SK-N-MC (cell line): ENCODE measurements at places on chromosomes 12 and 14.
A peak's percentile ranks its signal among the peaks of the same experiment; 100 is the strongest.

- DNase-seq, result no peak
These were observed 98.1 kb upstream of the OR4E1 start for GRCh38 chr14:21771671-21772070.

DNA sequence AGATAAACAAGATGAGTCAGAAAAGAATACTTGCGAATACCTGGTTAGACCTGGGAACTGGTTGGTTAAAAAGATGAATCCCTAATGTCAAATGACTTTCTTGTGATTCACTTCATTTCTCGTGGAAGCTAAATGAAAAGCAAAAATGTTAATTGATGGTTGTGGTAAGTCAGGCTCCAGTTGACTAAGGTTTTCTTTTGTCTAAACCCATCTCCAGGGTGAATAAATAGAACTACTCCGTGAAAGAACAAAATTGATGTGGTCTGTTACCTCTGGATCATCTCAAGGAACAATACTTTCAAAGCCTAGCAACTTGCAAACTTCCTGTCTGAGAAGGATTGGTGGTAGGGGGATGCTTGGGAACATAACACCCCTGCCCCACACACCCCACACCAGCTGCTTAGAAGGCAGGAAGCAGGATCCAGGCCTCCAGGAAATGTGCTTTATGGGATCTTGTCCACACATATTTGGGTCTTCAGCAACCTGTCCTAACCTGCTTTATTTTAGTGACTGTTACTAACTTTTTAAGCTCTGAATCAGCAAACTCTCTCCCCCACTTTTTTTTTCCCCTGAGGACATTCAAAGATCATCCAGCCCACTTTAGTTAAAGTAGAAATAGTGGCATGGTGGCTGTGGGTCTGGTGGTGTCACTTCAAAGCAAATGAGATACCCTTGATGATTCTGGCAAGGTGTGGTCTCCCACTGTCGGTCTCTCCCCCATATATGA lies 60.4 kb upstream of the PTHLH start:
- no peak for DNase-seq

DNA sequence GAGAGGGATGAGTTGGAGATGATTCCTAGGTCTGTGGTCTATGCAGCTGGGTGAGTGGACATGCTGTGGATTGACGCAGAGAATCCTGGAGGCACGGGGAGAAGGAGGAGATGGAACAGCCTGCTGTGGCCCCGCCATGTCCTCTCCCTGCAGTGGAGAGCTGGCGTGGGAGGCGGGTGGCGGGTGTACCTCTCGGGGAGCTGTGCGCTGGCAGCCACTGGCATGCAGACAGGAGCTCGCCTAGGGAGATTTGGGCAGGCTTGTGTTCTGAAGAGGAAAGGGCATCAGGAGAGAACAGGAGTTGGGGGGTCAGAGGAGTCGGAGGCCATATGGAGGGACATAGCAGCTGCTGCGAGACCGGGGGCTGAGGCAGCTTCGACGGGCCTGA lies 56.1 kb downstream of the TECPR2 start:
- DNase-seq, result no peak

GRCh38 chr14:22689199-22689598 lies 45.0 kb upstream of the OR6J1 start:
- no peak for DNase-seq

DNA sequence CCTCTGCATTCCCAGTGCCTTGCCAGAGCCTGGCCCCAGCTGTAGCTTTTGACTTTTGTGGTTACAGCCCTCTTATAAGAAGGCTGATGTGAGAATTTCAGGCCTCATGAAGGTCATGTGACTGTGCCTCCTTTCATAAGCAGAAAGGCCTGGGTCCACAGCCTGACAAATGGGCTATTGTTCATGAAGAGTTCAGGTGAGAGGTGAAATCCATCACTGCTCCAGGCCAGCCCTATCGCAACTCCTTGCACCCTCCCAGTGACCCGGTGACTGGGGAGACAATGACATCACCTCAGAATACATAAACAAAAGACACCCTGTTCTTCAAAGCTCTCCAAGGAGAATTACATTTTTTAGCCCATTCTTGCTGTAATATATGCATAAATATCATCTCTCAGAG lies 321.5 kb downstream of the PCNX1 start:
- DNase-seq, result no peak

- no peak for DNase-seq
These were observed 2.1 kb downstream of the BICD1 start for GRCh38 chr12:32108787-32109186.

GRCh38 chr12:12474931-12475795 lies 87.5 kb downstream of the DUSP16 start:
- no peak for DNase-seq

- DNase-seq, result no peak
These were observed 171.1 kb upstream of the PRMT8 start for GRCh38 chr12:3319723-3320492.

GRCh38 chr12:122537021-122537420 lies 10.0 kb downstream of the KNTC1 start:
- no peak for DNase-seq

DNA sequence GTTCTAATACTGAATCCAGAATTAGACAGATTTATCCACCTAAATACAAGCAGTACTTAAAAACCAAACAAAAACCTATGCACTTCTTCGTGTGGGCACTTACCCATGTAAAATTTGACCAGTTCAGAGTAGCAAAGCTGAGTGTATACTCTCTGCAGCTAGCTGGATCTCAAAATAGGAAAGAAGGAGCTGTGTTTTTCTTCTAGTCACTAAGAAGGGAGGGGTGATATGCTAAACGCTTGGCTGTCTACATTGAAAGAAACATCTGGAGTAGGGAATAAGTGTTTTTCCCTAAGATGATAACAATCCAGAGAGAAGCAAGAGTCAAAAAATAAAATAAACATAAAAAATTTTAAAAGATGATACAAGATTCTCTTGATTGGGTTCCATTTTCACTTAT lies 20.0 kb downstream of the RBMS2 start:
- no peak for DNase-seq

GRCh38 chr12:111443586-111443985 lies 37.9 kb downstream of the SH2B3 start:
- no peak for DNase-seq

DNA sequence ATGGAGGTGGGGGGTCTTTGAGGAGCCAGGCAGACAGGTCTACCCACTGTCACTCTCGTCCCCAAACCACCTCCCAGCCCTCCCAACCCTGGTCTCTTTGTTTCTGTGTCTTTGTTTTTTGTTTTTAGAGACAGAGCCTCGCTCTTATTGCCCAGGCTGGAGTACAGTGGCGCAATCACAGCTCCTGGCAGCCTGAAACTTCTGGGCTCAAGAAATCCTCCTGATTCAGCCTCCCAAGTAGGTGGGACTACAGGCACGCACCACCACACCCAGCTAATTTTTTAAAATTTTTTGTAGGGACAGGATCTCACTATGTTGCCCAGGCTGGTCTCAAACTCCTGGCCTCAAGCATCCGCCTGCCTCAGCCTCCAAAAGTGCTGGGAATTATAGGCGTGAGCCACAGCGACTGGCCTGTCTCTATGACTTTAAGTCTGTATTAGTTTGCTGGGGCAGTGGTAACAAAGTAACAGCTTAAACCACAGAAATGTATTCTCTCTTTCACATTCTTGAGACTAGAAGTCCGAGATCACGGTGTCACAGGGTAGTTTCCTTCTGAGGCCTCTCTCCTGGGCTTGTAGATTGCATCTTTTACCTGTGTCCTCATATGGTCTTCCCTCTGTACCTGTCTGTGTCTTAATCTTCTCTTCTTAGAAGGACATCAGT lies 26.1 kb downstream of the DTX1 start:
- no peak for DNase-seq

DNA sequence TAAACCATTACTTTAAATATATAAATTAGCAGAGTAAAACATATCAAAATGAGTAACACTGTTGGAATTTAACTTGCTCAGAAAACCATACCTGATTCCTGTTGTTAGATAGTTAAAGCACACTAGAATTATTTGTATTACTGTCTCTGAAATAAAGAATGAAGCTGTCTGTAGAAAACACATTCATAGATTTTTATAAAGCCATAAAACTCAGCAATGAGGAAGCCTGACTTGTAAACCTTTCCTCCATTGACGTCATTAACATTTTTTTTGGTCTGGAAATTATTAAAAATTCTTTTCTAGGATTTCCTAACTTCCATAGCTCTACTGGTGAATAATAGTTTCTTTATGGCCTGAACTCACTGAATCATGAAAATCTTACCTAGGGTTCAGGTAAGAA lies 147.6 kb downstream of the BRMS1L start:
- DNase-seq, result no peak

- no peak for DNase-seq
These were observed 391.2 kb downstream of the RAD51B start for GRCh38 chr14:68210729-68211299.

- DNase-seq, result no peak
These were observed 56.1 kb upstream of the MAP1LC3B2 start for GRCh38 chr12:116502989-116503496.

- DNase-seq, result no peak
These were observed 13.7 kb upstream of the ZNF84 start for GRCh38 chr12:133023566-133023965.

- DNase-seq, result no peak
These were observed 19.0 kb downstream of the FAM222A start for GRCh38 chr12:109732321-109733305.

- peak; percentile 22 for DNase-seq
These were observed 48.8 kb upstream of the SLCO1C1 start for GRCh38 chr12:20646239-20646827.

GRCh38 chr12:109153821-109154441 lies 37.5 kb downstream of the ACACB start:
- DNase-seq, result no peak

GRCh38 chr14:24273422-24273998 lies 2.1 kb upstream of the RABGGTA start:
- DNase-seq, result no peak

- no peak for DNase-seq
These were observed 76.6 kb upstream of the KRAS start for GRCh38 chr12:25327321-25327720.

GRCh38 chr14:105064721-105065143 lies 498 bp downstream of the GPR132 start:
- no peak for DNase-seq

DNA sequence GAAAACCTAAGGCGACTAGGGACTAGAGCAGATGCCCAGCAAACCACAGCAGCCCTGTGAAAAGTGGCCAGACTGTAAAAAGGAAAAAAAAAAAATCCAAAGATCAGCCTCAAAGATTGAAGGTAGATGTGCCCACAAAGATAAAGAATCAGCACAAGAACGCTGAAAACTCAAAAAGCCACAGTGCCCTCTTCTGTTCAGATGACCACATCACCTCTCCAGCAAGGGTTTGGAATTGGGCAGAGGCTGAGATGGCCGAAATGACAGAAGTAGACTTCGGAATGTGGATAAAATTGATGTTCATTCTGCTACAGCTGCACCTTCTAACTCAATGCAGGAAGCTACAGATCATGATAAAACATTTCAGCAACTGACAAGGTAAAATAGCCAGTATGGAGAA lies 154.4 kb downstream of the GPHN start:
- no peak for DNase-seq

DNA sequence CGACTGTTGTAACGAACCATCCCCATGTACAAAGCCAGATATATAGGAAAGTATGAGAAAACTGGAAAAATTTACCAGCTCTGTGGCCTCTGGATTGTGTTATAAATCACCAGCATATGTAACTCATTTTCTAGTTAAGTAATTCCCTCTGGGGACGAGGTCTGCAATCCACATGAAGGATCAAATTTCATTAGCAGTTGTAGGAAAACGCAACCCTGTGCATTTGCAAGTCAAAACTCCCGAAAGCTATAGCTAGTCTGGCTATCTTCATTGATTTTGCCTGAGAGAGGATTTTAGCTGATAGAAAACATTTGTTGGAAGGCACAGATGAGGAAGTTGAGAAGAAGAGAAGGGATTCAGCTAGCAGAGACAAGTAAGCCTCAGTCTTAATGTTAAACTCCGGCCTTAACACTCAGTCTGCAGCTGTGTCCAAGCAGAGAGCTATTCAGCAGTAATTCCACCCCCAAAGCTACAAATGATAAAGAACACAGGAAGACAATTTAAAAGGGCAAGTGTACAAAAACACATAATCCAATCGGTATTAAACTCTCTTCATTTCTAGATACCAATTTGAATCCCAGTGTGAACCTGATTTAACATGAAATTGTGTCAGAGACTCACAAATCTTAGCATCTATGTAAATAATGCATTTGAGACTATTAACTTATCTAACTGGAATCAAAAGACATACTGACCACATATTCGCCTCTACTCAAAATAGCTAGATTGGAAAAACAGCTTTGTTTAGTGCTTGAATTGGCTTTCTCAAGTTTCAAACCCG lies 54.2 kb upstream of the CERS5 start:
- DNase-seq, result peak; percentile 98

- no peak for DNase-seq
These were observed 36.1 kb downstream of the PACS2 start for GRCh38 chr14:105350450-105351244.

DNA sequence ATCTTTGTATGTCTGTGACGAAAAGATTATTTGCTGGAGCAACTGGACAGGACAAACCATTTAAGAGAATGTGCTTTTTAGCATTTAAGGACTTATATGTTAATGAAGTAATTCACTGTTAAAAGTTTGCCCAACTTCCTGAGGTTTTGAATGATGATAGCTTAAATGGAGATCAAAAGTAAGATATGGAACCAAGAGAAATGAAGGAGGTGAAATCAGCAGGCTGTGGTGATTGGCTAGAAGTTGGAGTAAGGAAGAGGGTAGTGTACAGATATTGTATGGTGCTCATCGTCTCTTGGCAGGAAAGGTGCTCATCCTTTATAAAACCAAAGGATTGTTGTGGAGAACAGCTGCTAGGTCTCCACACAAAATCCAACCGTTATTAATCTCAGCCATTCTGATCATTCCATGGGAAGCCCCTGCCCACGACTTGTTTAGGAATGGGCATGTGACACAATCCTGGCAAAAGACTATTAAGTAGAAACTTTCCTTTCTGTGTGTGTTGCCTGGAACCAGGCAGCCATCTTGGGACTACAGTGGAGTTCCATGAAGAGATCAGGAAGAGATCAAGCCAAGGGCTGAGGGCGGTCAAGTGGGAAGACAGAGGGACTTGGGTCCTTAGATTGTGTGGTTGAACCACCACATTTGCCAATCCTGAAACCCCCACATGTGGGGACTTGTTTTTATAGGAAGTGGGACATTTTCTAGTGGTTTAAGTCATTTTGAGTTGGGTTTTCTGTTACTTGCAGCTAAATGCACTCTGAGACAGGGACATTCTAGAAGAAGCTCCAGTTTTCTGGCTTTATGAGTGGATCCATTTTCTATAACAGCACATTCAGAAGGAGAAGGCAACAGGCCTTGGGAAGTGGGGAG lies 56.8 kb upstream of the CHST11 start:
- no peak for DNase-seq
